ENCODE measurements at places on chromosomes 12 and 14. TPM values are rescaled to one million over a fixed set of nuclear protein-coding genes. Genes with fewer than 3 reads are reported as not detected.

SMIM41 gene
- total RNA-seq, result 0.42 TPM

HHIPL1 gene
- total RNA-seq, result not detected

GCH1 gene
- 43.8 TPM for total RNA-seq

AQP2 gene
- not detected for total RNA-seq

MAP3K9 gene
- 7.5 TPM for total RNA-seq

PROX2 gene
- total RNA-seq, result 0.21 TPM

KRT5 gene
- 0.42 TPM for total RNA-seq

KLRD1 gene
- 34.0 TPM for total RNA-seq

THAP2 gene
- 13.0 TPM for total RNA-seq

CKAP4 gene
- total RNA-seq, result 40.4 TPM
